NCI-H2107 (cell line): ENCODE measurements at places on chromosomes 6 and 20.

GRCh38 chr6:131910956-131911355 is 40.2 kb downstream of the CCN2 start:
- no peak for DNase-seq

- no peak for DNase-seq
Measured at GRCh38 chr6:68013780-68014515, 621.1 kb upstream of the ADGRB3 start.

DNA sequence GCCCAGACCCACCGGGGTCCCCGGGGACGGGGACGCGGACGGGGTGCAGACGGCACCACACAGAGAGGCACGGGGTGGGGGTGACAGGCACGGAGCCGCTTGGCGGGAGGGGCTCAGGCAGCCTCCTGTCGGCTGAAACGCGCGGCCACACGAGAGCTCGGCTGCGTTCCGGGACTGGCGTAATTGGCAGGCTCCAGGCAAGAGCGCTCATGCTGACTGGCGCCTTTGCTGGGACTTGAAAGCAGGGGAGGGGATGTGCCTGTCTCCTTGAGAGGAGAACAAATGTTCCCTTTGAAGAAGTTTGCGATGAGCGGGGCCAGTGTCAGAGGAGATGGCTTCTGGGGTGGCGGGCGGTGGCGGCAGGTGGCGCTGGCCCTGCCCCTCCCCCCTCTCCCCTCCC is 25.8 kb downstream of the BHLHE23 start:
- DNase-seq = peak; percentile 54

DNA sequence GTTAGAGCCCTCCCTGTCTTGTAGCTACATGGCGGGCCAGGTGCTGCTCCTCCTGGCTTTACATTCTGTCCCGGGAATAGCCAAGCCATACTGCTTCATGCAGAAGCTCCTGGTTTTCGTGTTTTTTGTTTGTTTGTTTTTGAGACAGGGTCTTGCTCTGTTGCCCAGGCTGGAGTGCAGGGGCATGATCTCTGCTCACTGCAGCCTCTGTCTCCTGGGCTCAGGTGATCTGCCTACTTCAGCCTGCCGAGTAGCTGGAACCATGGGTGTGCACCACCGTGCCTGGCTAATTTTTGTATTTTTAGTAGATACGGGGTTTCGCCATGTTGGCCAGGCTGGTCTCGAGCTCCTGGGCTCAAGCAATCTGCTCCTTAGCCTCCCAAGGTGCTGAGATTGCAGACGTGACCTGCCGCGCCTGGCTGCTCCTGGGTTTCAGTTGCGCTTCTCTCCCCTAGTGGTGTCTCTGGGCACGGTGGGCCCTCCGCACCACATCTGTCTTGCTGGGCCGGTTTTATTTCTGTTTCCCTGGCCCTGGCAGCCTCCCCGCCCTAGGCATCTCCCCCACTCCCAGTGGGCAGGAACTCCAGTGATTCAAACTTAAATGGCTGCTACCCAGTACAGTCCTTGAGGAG is 12.9 kb downstream of the CDYL start:
- DNase-seq = no peak

DNA sequence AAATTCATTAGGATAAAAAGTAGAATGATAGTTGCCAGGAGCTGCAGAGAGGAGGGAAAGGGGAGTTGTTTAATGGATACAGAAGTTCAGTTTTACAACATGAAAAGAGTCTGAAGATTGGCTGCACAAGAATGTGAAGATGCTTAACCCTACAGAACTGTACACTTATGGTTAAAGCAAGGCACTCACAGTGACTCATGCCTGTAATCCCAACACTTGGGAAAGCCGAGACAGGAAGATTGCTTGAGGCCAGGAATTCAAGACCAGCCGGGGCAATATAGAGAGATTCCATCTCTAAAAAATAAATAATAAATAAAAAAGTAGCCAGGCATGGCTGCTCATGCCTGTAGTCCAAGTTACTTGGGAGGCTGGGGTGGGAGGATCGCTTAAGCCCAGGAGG is 174.0 kb downstream of the TASP1 start:
- DNase-seq = no peak

DNA sequence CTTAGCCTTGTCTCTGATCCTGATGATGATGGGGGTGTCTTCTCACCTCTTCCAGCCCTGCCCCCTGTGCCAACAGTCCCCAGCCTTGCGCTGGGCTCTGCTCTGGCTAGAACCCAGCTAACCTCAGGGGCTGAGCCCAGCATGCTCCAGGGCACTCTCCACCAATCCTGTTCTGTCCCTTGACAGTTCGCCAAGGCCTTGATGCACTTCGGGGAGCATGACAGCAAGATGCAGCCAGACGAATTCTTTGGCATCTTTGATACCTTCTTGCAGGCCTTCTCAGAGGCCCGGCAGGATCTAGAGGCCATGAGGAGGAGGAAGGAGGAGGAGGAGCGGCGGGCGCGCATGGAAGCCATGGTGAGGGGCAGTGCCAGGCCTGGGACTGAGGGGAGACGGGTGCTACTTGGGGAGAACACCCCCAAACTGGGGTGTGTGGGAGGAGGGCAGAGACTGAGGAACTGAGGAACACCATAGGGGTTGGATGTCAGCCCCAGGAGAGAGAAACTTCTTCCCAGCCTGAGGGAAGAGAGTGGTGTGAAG is 33.1 kb downstream of the MOCS1 start:
- no peak for DNase-seq

DNA sequence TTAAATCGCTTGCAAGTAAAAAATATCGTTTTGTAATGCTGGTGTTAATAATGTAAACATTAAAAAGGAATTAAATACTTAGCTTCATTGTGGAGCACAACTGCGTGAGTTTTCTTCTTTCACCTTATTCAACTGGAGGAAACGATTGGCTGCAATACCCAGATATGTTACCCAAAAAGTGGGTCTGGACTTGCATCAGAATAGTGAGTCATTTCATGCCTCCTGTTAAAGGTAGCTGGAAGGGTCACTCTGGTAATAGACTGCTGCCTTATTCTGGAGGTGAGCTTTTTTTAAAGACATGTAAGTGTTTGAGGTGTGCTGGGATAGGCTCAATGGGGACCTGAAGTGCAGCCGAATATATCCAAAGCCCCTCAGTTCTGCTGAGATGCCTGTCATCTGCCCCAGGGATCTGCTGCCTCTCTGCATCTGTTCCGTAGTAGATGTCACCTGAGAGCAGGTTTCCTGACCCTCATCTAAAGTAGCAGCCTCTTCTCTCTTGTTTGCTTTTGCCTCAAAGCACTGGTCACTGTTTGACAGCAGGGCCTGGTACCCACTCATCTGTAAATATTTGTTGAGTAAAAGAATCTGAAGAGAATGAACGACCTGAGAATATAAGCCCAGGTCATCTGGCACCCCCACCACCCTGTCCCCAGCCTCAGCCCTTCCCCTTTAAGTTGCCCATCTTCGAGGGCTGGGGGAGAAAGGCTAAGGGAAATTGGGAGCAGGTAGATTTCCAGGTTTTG is 5.6 kb upstream of the UQCC2 start:
- no peak for DNase-seq

DNA sequence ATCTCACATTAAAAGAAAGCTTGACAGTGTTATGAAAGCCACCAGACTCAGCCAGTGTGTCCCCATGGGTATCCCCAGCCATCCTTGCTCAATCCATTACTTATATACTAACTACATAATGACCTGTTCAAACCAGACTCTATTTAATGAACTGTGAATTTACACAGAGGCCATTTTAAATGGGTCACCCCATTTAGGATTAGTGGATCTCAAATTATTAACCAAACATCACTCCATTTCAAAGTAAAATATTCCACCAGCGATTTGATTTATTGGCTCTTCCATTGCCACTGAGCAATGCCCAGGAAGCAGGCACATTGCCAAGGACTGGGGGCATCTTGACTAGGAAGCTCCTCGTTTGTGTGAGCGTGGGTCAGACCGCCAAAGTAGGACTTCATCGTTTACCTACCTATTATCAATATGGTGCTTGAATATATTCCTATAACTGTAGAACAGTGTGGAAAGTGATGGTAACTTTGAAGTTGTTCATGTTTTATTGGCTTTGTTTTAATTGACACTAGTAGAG is 15.5 kb upstream of the NPEPL1 start:
- DNase-seq = no peak

- no peak for DNase-seq
Measured at GRCh38 chr6:151372164-151372563, 19.2 kb downstream of the ZBTB2 start.

GRCh38 chr20:14947536-14947935 is 610.1 kb upstream of the FLRT3 start:
- DNase-seq = no peak

- DNase-seq = no peak
Measured at GRCh38 chr6:85404564-85405174, 45.2 kb upstream of the NT5E start.

GRCh38 chr6:124432620-124433019 is 529.6 kb upstream of the RNF217 start:
- no peak for DNase-seq

DNA sequence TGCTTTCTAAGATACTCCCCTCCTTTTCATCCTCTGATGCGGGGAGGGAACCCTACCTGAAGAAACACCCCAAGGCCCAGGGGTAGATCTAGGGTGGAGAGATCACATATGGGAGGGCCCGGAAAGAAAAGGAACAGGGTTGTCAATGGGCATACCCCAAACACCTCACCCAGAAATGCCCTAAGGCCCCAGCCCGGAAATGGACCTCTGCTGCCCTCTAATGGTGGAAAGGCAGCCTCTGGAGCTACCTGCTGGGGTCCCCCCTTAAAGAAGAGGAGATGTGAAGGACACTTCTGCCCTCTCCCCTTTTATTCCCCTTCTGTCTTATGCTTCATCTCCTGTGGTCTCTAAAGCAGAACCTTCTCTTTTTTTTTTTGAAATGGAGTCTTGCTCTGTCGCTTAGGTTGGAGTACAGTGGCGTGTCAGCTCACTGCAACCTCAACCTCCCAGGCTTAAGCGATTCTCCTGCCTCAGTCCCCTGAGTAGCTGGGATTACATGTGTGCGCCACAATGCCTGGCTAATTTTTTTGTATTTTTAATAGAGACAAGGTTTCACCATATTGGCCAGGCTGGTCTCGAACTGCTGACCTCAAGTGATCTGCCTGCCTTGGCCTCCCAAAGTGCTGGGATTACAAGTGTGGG is 458 bp upstream of the ARMC12 start:
- DNase-seq = no peak

DNA sequence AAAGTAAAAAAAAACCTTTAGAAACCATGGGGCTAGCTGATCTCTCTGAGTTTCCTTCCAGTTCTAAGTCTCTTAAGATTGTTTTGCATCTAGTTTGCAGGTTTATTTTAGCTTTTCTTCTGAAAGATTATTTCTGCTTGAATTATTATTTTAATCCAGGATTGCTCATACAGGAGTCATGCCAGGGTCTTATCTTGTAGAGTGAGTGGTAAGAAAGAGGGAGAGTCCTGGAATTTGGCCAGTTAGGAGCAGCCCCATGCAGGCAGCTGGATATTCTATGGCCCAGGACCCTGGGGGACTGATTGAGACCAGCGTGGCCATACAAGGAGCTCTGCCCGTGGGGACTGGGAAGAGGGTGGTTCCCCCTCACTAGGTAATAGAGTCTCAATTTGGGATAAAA is 178.9 kb upstream of the HEY2 start:
- no peak for DNase-seq

- no peak for DNase-seq
Measured at GRCh38 chr6:157514659-157515496, 133.9 kb downstream of the ZDHHC14 start.

DNA sequence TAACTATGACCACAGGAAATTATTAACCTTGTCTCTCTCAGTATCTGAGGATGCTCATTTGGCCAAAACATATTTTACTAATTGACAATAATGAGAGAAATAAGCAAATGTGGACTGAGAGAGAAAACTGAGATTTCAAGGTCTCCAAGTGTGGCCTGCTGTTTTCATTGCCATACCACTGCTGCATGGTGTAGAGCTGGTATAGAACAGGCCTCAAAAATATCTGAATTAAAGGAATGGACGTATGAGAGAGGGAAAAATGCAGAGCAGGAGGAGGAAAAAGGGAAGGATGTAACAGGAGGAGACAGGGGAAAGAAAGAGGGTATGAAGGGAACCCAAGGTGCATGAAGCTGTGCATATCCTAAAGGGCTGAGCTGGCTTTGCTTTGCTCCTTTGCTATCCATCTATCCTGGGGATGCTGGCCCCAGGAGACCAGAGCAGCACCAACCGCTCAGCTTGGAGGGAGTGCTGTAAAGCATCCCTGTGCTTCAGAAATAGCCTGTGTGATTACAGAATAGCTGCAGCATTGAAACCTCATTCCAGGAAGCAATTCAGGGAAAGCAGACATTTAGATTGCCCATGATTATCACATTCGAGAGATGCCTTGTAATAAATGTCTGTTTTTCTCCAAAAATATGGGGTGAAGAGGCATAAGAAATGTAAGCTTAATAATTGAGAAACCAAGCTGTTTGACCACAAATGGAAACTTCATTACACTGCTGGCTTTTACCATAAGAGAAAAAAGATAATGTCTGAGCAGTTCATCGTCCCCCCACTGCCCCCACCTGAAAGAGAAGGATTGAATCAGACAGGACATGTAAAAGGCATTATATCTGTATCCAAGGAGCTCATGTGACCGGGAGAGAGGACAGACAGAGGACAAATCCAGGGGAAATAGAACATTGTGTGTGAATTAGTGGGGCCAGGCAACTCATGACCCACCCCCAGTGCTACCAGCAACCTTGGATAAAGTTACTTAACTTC is 80.6 kb downstream of the F13A1 start:
- no peak for DNase-seq

GRCh38 chr20:43938932-43939761 is 24.5 kb downstream of the TOX2 start:
- no peak for DNase-seq

DNA sequence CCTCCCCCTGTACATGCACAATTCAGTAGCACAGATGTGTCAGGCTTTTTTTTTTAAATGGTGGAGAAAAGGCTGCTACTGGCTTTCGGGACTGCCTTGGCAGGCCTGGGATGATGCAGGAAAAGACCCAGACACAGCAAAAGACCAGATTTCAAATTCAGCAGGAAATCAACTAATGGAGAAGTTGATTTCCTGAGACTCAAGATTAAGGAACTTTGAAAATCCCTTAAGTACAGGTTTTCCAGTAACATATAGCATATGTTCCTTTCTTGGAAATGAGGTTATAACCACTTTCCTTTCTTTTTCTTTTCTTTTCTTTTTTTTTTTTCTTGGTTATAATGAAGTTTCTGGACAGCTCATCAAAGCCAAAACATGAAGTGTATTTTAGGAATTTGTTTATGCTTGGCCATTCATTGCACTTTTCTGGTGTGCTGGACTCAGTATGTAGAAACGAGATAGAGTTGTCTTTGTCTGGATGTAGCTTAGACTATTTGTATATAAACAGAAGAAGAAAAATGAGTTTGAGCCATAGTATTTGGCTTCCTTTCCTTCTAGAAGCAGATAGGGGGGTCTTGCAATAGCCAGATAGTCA is 119.4 kb downstream of the SASH1 start:
- DNase-seq = no peak

- no peak for DNase-seq
Measured at GRCh38 chr6:5840734-5841390, 165.9 kb downstream of the NRN1 start.

DNA sequence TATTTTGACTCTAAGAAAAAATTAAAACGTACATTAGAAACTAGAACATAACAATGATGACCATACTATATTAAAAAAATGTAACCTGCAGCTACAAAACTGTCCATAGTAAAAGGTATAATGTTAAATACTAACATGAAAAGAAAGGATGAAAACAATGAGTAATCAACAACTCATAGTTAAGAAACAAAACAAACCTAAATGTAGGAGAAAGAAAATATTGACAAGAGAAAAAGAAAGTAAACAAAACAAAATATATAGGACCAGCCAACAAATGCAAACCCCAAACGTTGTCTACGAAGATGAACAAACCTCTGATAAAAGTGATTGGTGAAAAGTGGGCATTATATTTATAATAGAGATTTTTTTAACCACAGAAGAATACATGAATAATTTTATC is 41.1 kb upstream of the ADGRG6 start:
- no peak for DNase-seq

GRCh38 chr6:97630604-97631003 is 347.6 kb upstream of the MMS22L start:
- no peak for DNase-seq
